Naive thymus-derived CD8-positive, alpha-beta T cell (primary cell): ENCODE measurements at places on chromosomes 6 and 20.

- no peaks in the 10 kb centered on the region for H3K4me1 ChIP-seq
- H3K36me3 ChIP-seq, result no peaks in the 10 kb centered on the region
- H3K27me3 ChIP-seq, result no peaks in the 10 kb centered on the region
- DNase-seq, result no peak
These were observed 4.0 kb upstream of the TLDC2 start for GRCh38 chr20:36871640-36872570.

DNA sequence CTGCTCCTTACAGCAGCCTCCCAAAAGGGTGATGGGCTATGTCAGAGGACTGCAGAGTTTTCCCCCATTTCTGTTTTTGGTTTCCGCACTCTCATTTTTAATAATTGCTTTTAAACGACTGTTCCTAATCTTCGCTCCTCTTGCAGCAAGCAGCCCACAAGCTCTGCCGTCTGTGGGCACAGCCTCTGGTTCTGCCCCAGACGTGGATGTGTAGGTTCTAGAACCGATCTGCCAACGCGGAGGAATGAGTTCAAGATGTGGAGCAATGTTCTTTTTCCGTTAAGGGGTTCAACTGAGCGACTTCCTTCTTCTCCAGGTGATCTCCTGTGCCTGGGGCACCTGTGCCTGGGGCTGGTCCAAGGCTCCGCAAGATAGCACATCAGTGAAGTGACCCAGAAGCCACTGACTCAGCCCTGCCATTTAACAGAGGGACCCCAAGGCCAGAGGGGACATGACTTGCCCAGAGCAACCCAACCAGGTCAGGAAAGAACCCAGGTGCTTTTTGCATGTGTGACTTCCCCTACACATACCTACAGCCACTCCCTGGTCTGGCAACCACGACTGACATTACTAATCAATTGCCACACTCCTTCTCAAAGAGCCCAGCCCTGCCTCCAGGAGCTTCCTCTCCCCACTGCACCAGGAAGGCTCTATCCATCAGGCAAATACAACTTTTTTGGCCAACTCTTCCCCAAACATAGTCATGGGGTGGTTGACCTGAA, 22.7 kb downstream of the PMEPA1 start:
- no peaks in the 10 kb centered on the region for H3K36me3 ChIP-seq
- DNase-seq, result no peak
- H3K4me3 ChIP-seq, result no peak overlapping the region
- H3K27me3 ChIP-seq, result no peaks in the 10 kb centered on the region

GRCh38 chr6:19860235-19860877, 23.2 kb downstream of the ID4 start:
- no peak overlapping the region for H3K4me3 ChIP-seq
- no peaks in the 10 kb centered on the region for H3K4me1 ChIP-seq

DNA sequence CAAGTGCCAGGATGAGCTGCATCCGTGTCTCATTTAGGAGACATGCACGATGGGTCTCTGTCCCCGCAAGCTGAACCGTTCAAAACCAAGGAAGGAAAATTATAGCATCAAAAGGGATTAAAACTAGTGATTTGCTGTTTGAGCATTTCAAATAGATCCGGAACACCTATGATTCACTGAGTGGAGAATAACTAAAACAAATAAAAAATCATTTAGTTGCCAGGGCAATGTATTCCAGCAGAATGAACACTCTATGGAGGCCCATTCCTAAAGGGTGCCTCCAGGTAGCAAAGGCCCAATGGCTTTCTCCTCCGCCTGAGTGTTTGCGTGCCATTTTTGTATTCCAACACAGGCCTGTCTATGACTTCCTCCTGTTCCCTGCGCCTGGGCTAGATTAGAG, 354.8 kb downstream of the ZFAND3 start:
- peak overlapping the region; percentile 37 for H3K27ac ChIP-seq
- H3K4me3 ChIP-seq, result no peak overlapping the region
- H3K36me3 ChIP-seq, result peaks cover 4% of the 10 kb centered on the region
- H3K27me3 ChIP-seq, result no peaks in the 10 kb centered on the region
- DNase-seq, result no peak

- no peaks in the 10 kb centered on the region for H3K27me3 ChIP-seq
- peak overlapping the region; percentile 84 for H3K27ac ChIP-seq
- H3K4me1 ChIP-seq, result peaks cover 13% of the 10 kb centered on the region
- peaks cover 25% of the 10 kb centered on the region for H3K36me3 ChIP-seq
- H3K4me3 ChIP-seq, result peak overlapping the region; percentile 86
These were observed 5.6 kb upstream of the VNN2 start for GRCh38 chr6:132763269-132763668.

DNA sequence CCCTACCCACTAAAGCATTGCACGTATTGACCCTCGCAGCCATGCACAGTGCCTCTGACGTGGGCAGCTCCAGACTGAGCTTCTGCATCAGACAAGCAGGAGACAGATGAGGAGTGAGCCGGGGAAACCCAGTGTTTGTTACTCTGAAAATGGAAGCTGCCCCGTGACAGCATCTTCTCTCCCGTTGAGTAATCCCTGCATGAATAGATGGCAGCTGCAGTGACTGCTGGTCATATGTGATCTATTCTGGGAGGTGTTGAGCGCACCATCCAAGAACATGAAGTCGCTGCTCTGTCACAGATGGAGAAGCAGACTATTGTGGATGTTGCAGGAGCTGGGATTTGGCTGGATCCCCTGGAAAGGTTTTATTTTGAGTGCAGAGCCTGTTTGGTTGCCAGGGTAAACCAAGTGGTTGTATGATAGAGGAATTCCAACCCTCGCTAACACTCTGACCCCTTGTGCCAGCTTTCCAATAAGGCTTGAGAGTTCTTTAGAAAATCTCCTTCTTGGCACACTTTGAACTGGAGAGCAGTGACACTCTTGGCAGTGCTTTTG, 242.2 kb downstream of the NRN1 start:
- H3K4me3 ChIP-seq, result no peak overlapping the region
- H3K27ac ChIP-seq, result no peak overlapping the region
- DNase-seq, result no peak
- peaks cover 30% of the 10 kb centered on the region for H3K4me1 ChIP-seq
- peaks cover 18% of the 10 kb centered on the region for H3K36me3 ChIP-seq

DNA sequence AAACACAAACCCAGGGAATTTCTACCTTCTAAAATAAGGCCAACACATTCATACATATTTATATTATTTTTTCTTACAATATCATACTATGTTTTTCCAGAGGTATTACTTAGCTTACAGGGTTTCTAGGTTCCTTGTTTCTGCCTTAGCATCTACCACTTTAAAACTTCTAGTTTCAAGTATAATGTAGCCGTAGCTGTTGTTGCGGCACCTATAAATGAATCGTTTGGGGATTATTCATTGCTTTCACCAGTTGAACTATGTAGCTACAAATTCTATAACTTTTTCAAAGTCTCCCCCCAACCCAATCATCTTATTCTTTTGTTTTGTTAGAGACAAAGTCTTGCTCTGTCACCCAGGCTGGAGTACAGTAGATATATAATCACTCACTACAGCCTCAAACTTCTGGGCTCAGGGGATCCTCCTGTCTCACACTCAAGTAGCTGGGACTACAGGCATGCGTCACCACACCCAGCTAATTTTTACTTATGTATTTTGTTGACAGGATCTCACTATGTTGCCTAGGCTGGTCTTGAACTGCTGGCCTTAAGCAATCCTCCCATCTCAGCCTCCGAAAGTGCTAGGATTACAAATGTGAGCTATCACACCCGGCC, 43.9 kb downstream of the TNFAIP3 start:
- H3K27me3 ChIP-seq, result peaks cover 2% of the 10 kb centered on the region
- no peak for DNase-seq
- no peak overlapping the region for H3K27ac ChIP-seq
- H3K4me3 ChIP-seq, result no peak overlapping the region
- H3K36me3 ChIP-seq, result peaks cover 4% of the 10 kb centered on the region

DNA sequence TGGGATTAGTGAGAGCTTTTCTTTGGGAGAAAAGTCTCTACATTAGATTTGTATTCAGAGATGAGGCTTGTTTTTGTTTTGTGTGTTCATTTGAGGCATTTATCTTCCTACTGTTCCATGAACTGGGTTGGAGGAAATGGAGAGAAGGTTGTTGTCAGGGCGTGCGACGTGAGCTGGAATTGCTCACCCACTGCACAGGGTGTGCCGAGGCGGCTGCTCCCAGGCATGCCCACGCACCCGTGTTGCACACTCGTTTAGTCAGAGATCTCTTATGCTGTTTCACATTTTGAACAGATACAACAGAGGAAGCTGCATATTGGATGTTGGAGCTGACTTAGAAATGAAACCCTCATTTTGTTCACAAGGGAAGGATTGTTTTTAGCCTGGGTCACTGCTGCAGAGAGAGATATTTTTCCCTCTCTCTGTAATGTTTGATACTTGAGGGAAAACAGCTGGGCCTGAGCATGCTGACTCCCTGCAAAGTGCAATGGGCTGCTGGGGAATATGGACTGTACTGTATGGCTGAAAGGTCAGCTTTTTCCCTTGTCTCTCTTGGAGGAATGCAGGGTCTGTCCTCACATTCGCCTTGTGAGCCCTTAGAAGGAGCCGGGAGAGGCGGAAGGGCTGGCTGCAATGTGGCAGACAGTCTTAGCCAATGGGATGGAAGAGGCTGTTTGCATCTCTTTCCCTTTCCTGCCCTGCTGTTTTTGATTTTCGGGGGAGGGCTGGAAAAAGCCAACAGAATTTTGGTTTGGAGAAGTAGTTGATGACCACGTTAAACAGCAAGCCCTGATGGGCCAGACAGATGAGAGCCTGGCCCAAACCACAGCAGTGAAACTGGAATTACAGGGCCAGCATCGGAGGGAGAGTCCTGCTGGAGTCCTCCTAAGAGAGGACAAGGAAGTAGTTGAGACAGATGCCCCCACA, 170.8 kb downstream of the SASH1 start:
- H3K27ac ChIP-seq, result no peak overlapping the region
- H3K4me1 ChIP-seq, result no peaks in the 10 kb centered on the region
- DNase-seq, result no peak
- H3K4me3 ChIP-seq, result no peak overlapping the region
- H3K27me3 ChIP-seq, result peaks cover 34% of the 10 kb centered on the region

GRCh38 chr6:156949376-156949775, 172.2 kb downstream of the ARID1B start:
- no peak for DNase-seq
- H3K36me3 ChIP-seq, result peaks cover 4% of the 10 kb centered on the region
- H3K27ac ChIP-seq, result peak overlapping the region; percentile 53
- peaks cover 55% of the 10 kb centered on the region for H3K4me1 ChIP-seq
- no peak overlapping the region for H3K4me3 ChIP-seq

DNA sequence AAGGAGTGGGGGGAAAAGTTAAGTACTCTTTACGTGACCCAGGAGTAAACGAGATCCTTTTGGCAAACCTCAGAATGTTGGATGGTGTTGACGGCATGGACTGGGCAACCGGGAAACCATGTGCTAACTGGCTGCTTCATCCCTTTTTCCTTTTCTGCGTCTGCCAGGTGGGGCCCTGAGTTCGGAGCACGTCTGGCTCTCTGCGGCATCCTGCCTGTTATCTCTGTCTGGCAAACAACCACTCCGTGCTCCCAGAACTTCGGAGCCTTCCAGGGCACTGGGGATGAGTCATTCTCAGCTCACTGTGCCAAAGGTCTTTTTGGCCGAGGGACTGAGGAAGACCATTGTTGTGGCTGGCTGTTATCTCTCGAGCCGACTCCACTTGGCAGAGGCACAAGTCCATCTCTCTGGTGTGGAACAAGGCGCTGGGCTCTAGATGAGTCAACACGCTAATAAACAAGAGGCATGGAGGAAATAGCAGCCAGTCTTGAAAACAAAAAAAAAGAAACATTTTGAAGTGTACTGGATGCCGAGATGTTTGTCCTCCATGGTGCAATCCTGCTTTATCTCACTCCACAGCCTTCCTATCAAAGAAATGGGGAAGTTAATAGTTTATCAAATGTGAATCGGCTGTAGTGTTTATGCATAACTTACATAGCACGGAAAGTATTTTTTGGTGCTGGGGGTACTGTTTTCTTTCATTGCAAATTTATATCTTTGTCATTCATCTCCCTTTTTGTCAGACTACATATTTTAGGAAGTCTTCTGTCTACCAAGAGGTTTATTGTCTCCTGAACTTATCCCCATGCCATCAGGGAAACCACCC, 64.6 kb upstream of the TXNDC5 start:
- H3K27ac ChIP-seq, result no peak overlapping the region
- H3K4me3 ChIP-seq, result no peak overlapping the region
- H3K27me3 ChIP-seq, result peaks cover 32% of the 10 kb centered on the region

DNA sequence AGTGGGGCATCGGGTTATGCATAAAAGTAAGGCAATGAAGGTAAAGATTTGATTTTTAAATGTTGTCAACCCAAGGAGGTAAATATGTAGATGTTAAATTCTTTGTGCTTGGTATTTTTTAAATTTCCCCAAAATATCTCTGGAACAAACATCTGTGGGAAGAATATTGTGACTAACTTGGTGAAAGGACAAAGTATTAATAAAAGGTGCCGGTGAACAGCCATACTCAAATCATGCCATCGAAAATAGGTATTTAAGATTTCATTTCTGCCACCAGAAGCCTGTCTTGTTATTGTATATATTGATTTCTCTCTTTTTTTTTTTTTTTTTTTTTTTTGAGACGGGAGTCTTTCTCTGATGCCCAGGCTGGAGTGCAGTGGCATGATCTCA, 12.6 kb upstream of the ZBTB2 start:
- H3K36me3 ChIP-seq, result no peaks in the 10 kb centered on the region
- H3K27ac ChIP-seq, result peak overlapping the region; percentile 76
- H3K4me1 ChIP-seq, result peaks cover 20% of the 10 kb centered on the region
- no peaks in the 10 kb centered on the region for H3K27me3 ChIP-seq
- H3K4me3 ChIP-seq, result no peak overlapping the region
- DNase-seq, result no peak
